GM04503 (cell line): ENCODE measurements at places on chromosomes 6 and 20.

DNA sequence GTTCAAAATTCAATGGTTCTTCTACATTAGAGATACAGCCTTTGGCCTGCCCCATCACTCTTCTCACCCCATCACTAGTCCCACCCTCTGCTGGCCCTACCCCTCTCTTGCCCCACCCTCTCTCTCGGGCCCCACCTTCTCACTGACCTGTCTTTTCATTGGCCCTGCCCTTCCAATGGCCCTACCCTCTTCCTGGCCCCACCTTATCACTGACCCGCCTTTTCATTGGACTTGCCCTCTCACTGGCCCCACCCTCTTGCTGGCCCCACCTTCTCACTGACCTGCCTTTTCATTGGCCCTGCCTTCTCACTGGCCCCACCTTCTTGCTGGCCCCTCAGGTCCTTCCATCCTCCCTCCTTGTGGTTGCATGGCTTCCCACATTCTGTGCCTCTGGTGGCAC, 107.2 kb upstream of the PLEKHG1 start:
- no peak for DNase-seq

DNA sequence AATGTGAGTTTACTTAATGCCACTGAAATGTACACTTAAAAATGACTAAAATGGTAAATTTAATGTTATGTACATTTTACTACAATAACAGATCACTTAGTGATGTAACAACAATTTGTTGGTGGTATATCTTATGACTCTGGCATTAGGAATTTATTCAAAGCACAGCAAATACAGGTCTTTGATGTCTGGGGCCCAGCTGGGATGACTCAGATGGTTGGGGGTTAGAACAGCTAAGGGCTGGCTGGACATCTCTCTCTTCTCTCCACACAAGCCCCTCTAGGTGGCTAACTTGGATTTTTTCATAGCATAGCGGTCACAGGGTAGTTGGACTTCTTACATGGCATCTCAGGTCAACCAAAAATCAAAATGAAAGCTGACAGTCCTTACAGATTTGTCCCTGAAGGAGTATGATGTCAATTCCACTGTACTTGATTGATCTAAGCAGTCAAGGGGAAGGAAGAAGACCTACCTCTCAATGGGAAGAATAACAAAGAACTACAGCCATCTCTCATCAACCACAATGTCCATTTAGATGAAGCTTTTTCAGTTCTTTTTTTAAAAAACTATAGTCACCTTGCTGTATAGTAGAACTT, 37.5 kb upstream of the LCA5 start:
- no peak for DNase-seq

DNA sequence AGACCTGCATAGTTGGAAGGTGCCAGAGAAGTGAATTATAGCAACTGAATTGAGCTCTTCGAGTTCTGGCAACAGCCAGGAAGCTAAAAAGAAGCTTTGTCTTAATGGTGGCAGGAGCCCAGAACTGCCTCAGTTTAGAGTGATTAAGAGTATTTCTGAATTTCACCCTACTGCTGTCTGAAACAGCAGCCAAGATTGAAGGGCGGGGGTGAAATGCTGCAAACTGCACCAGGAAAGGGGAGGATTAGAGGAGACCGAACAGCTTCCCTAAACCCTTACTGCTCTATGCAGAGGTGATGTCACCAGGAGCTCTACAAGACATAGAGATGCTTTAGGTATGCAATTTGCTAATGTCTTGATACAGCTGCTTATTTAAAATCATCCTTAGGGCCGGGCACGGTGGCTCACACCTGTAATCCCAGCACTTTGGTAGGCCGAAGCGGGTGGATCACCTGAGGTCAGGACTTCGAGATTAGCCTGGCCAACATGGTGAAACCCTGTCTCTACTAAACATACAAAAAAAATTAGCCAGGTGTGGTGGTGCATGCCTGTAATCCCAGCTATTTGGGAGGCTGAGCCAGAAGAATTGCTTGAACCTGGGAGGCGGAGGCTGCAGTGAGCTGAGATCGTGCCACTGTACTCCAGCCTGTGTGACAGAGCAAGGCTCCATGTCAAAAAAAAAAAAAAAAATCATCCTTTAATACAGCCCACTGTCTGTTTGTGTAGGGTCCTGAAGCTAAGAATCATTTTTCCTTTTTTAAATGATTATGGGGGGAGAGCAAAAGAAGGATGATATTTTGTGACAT, 91.7 kb upstream of the IYD start:
- DNase-seq: no peak

GRCh38 chr6:6856538-6857523, 250.9 kb upstream of the RREB1 start:
- DNase-seq: no peak

DNA sequence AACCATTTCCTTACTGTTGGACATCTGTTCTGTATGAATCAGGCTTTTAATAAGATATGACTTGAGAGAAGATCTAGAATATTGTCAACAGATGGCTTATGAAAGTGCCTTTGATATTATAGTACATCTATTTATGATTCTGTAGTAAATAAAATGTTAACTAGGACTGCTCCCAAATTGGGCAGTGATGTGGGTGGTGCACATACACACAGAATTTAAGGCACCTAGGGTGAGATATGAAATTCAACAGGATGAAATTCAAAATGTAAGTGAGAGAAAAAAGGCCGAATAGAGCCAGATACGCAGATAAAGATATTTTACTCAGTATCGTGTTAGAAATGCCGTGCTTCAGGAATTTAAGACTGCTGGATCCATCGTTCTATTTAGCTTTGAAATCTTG, 26.3 kb downstream of the FAM50B start:
- DNase-seq: no peak

GRCh38 chr6:159008656-159009288, 8.8 kb upstream of the RSPH3 start:
- no peak for DNase-seq

DNA sequence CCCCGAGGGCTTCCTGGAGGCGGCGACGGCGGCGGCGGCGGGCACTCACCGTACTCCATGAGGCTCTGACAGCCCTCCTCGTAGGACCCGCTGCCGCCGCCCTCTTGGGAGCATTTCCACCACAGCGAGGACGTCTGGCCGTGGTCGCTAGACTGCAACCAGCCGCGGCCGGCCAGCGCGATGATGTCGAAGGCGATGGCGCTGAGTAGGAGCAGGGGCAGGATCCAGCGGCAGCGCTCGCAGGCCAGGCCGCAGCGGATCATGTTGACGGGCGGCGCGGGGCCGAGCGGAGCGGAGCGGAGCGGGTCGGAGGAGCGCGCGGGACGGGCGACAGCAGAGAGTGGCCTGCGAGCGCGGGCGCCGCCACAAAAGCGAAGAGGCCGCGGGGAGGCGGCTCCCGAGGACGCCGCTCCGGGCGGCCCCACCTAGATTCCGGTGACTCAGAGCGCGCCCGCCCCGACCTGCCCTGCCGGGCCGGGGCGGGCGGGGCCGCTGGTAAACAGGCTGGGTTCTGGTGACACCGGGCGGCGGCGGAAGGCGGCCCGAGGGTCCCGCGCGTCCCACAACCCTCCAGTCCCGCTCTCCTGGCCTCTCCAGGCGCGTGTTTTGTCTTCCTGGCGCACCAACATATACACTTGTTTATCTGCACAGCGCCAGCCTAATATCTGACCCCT, at the start of gene PERP:
TSS of gene PERP (minus strand) at position 342 of the 674 bp plus-strand sequence. CDS start at position 263, 79 bp downstream.
- no peak for DNase-seq

DNA sequence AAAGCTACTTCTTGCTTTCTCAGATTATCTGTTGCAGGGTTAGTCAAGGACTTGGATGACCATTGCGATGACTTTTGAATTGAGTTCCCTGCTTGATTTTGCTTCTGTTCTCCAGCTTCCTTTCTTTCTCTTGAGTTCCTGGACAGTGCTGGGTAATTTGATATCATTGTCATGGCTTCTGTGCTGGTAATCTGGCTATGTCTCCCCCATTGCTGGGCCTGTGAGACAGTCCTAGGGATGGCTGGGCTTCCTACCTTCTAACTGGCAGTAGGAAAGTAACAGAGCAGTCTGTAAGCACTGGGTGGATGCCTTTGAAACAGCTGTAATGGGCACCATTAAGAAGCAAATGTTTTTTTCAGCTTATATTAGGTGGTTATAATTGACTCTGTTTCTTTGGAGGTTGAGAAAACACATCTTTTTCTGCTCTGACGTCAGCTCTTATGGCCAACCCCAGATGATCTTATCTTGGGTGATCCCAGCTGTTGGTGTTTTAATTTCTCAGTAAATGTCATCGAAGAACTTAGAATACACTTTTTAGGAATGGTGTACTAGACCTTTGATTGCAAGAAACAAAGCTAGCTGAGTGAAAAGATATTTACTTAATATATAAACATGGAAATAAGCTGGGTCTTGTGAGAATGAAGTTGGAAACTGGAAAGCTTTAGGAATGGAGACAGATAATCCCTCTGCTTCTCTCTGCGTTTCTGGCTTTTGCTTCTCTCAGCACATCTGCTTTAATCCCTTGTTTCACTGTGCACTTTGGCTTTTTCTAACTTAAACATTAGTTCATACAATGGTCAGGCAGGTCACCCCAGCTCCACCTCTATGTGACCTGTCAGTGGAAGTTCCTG, 195.0 kb upstream of the MAN1A1 start:
- no peak for DNase-seq

DNA sequence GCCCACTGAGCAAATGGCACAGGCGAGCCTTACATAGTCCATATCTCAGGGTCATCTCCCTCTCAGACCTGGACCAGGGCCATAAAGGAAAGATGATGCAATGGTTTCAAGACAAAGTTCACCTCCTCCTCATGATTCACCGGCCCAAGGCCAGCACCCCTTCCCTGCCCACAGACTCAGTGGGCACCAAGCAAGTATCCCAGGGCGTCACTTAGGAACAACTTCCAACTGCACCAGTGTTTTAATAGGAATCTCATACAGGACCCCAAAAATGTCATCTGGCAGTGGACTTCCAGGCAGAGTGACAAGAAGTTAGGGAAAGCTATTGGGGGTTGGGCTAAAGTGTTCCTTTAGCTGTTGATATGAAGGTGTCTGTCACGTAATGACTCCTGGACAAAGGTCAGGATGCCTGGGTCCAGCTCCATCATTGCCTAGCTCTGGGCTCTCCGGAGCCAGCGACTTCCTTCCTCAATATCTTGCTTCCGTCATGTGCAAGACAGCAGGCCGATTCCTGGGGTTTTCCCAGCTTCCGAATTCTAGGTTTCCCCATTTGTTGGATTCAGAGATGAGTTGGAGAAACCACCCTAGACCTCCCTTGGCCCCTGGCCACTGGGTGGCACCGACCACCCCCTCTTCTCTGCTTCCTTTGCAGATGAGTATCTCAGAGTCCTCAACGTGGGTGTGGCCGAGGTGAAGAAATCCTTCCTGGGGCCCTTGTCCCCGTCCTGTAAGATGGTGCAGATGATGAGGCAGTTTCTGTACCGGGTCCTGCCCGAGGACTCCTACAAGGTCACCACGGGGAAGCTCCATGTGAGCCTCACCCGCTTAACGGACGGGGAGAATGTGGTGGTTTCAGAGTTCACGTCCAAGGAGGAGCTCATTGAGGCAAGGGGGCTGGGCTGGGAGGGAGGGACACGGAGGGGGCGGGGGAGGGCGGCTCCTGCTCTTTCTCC, 21.1 kb downstream of the PNPLA1 start:
- no peak for DNase-seq

GRCh38 chr6:116073765-116074440, 13.2 kb upstream of the FRK start:
- no peak for DNase-seq

DNA sequence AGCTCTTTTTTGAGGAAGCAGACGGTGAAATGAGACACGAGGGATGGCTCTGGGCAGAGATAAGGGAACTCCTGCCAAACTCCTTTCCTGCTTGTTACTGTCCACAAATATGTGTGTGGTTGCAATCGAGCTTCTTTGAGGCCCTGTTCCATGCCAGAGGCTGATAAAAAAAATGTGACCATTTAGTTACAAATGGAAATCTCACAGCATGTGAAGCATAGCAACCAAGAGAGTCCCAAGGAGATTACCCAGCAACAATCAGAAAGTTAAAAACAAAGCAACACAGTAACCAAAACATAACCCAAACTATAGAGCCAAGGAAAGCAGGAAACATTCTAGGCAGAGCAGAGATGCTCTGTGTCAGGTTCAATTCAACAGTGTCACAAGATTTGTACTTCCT, 35.4 kb upstream of the HMGN3 start:
- peak; percentile 74 for DNase-seq

DNA sequence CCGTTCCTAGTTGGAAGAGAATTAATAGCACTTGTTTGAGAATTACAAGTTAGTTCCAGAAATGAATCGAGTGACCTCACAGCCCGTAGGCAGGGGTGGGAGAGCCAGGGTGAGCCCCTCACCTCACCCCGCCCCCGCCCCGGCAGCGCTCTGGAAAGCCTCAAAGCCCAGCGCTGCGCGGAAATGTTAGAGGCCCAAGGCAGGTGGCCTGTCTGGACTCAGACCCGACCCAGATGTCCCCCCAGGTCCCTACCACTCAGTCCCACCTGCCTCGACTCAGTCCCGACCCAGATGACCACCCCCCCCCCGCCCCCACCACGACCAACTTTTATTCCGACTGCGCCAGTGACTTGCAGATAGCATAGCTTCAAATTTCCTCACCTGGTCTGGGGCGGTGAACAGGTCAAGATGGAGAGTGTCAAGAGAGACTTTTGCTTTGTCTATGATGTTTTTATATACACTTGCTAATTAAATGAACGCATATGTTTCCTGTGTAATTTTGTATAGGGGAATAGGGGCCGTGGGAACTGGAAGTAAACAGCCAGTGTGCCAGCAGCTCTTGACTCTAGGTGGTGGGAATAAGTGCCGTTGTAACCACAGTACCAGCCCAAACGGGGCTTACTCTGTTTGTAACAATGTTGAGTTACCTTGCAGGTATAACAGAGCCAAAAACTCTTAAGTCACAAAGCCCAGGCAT, 1.2 kb upstream of the PXDC1 start:
- no peak for DNase-seq

GRCh38 chr6:82245376-82245775, 2.2 kb downstream of the IBTK start:
- DNase-seq: no peak

DNA sequence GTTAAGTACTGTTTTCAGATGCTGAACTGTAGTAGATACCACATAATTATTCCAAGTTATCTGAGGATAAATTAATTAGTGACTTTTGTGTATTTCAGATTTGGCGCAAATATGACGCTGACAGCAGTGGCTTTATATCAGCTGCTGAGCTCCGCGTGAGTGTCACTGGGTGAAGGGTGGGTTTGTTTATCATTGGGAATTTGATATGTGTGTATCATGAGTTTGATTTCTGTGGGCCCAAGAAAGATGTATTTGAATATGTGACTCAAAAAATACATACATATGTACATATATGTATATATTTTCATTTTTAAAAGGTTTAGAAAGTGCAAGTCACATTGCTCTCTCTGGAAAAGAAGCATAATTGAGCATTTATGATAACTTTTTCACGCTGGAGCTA, 17.4 kb downstream of the SCGN start:
- DNase-seq: no peak

- DNase-seq: no peak
These were observed 897 bp downstream of the RANBP9 start for GRCh38 chr6:13710552-13711323.
